ENCODE measurements at places on chromosomes 7 and 10.

DNA sequence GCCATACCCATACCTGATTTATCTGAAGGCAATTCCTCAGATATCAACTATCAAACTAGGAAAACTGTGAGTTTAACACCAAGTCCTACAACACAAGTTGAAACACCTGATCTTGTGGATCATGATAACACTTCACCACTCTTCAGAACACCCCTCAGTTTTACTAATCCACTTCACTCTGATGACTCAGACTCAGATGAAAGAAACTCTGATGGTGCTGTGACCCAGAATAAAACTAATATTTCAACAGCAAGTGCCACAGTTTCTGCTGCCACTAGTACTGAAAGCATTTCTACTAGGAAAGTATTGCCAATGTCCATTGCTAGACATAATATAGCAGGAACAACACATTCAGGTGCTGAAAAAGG, 69.0 kb upstream of the RSBN1L start:
- DNase-seq: no peak

DNA sequence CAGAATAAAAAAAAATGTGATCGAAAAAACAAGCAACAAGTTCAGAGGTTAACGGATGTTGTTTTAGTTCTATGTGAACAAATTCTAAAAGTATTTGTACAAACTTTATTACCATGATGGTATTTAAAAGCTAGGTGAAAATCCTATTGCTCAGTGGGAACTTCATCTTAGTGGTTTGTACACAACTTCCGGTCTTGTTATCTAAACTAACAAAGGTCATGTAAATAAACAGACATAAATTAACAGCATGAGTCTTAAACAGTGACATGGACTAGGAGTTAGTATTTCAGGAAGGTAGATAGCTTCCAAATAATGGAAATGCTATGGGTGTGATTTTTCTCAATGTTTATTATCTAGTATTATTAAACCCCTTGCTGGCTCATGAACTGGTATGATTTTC, 83.8 kb downstream of the SPAG6 start:
- DNase-seq: no peak

- no peak for DNase-seq
Measured at GRCh38 chr7:105277341-105277740, 111.4 kb downstream of the SRPK2 start.

GRCh38 chr10:11516431-11516746, 95.1 kb downstream of the USP6NL start:
- DNase-seq: no peak

GRCh38 chr10:87713707-87714106, 54.0 kb downstream of the PAPSS2 start:
- no peak for DNase-seq

DNA sequence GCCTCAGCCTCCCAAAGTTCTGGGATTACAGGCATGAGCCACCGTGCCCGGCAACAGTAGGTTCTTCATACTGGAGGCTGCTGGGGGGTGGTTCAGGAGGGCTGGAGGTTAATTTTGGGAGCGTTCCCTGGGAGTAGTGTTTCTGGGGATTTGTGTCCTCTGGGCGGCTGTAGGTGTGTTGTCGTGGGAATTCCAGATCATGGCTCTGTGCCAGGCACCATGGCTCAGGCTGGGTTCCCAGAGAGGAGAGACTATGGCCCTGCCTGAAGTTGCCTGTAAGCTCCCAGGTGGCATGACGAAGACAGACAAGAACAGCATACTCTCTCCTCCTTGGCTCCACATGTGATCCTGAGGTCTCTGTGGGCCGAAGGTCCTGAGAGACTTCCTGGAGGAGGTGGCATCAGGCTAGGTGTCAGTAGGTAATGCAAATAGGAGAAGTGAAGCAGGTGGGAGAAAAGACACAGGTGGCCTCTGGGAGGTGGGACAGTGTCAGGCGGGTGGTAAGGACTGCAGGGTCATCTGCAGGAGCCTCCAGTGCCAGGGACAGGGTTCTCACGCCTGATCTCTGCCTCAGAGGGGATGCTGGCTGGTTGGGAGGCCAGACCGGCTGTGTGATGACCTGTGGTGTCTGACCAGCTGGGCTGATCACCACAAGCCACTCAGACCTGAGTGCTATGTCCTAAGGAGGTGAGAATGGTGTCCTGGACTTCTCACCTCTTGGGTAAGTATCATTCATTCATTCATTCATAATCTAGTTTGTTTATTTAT, 18.7 kb downstream of the CLIP2 start:
- no peak for DNase-seq

DNA sequence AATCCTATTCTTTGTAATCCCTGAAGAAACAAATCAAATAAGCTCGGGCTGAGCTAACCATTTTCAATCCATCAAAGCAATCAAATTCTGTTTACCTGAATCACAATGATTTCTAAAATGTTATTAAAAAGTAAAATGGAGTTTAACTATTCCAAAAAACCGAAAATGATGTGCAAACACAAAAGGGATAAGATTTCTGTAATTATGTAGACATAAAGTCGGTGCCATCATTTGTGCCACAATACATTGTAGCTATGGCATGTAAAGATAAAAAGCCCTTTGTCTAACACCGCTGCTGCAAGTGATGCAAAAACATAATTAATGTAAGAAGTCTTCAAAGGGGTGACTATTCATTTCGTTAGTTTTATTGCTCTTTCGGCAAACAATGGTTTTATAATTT, 125.1 kb upstream of the FAM204A start:
- DNase-seq: no peak

DNA sequence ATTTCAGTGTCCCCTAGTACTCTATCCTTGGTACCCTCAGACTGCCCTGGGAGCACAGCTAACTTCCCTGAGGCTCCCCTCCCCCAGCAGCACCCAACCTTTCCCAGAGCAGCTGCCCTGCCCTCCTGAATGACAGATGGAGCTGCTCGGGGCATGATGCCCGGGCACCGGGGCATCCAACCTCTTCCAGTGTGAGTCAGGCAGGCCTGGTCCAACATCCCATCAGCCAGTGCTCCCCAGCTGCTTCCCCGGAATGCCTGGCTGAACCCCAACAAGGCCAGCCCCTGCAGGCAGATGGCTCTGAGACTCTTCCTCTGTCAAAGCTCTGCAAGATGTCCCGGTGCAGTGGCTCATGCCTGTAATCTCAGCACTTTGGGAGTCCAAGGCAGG, 11.9 kb upstream of the TSPAN15 start:
- no peak for DNase-seq

DNA sequence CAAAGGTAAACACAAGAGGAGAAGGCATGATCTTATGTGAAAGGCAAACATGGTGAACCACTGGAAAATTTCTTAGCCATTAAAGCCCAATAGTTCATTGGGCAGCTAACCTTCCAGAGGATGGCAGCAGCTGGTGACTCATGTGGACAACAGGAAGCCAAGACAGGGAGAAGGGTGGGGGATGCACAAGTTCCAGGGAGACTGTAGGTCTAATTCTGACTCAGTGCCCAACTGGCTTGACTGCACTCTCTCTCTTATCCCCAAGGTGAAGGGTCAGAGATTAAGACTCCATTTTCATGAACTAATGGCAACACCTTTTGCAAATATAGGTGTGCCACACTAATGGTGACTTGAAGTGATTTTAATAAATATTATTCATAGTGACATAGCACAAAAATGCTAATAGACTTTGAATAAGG, 47.9 kb upstream of the SLC35B4 start:
- no peak for DNase-seq

- DNase-seq: no peak
Measured at GRCh38 chr10:22473044-22473443, 127.7 kb downstream of the SPAG6 start.

- DNase-seq: no peak
Measured at GRCh38 chr10:35564341-35564968, 40.7 kb upstream of the GJD4 start.

DNA sequence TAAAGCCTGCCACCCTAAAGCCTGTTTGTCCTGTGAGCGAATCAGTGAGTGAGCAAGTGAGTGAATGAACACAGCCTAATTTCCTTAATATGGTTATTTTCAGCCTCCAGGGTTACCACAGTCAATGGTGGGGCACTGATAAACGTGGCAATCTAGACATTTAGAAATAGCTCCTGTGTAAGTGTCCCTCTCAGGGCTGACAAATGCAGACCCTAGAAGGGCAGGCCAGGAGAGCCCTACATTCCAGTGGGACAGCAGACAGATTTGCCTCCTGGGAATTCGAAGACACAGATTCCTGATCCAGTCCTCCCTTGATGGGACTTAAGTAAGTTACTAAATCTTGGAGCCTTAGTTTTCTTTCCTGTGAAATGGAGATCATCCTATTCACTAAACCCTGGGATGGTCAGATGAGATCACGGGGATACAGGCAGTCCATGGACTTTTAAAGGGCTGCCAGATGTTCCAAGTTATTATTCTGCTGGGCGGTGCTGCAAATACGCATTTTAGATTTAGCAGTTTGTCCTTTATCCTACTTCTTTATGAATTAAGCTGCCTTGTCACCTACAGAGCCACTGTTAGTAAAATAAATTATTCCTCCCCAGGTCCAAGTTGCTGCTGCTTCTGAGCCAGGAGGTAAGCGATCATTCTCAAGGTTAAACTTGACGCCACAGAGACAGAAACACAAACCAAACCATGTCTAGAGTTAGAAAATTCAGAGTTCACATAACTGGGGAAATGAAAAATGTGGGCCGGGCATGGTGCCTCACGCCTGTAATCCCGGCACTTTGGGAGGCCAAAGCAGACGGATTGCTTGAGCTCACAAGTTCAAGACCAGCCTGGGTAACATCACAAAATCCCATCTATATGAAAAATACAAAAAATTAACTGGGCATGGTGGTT, 54.8 kb upstream of the TM9SF3 start:
- no peak for DNase-seq

DNA sequence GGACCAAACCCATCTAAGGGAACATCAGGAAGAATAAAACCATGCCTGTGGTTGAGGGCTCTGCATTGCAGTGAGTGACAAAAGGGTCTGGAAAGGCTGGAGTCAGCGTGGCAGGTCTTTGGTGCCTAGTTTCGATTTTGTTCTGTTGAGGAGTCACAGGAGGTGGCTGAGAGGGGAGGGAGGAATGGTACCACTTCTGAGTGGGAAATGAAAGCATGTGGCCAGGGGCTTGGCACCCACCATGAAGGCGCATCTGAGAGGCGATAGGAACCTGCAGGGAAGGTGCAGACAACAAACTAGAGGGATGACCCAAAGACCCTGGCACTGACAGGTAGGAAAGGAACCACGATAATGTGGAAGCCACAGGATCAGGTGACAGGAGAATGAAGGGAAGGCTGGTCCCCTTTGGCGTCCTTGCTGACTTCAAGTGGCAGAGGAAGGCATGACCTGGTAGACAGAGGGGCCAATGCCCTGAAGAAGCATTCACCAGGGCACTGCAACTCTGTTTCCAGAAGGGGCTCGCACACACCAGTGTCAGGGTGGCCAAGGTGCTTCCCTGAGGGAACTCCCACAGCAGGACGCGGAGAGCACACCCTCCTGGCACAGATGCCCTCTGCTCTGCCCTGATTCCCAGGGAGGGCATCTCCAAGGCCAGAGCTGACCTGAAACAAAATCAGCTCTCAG, 41.7 kb downstream of the HIPK2 start:
- no peak for DNase-seq

DNA sequence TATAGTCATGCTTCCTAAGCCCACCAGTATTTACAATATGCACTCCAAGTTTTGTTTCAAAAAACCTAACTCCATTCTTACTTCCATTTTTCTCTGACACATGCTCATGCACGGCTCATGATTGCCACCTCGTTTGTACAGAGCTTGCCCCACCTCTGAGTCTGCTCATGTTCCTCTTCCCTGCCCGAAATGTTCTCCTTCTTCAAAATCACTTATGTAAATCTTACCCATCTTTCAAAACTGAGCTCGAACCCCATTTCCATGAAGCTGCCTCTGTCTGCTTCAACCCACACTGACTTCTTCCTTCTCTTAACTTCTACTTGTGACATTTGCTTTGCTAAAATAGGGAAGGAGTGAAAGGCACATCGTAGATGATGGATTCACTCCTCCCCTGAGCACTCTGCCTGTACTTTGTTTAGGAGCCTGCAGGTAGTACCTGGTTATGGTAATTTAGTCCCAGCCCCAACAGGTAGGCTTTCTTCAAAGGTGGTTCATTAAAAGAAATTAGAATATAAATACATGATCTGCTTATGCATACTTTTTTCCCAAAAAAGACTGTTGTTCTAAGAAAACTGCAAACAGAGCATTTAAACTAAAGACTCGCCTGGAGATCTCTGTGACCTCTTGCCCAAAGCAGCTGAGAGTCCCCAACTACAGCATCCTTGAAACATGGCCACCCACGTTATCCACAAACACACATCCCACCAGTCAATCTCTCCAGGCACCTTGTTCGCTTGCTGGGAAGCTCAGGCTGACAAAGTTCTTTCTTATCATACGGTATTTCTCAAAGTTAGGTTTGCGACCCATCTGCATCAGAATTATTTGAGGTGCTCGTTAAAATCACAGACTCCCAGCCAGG, 172.0 kb downstream of the DGKI start:
- DNase-seq: no peak

DNA sequence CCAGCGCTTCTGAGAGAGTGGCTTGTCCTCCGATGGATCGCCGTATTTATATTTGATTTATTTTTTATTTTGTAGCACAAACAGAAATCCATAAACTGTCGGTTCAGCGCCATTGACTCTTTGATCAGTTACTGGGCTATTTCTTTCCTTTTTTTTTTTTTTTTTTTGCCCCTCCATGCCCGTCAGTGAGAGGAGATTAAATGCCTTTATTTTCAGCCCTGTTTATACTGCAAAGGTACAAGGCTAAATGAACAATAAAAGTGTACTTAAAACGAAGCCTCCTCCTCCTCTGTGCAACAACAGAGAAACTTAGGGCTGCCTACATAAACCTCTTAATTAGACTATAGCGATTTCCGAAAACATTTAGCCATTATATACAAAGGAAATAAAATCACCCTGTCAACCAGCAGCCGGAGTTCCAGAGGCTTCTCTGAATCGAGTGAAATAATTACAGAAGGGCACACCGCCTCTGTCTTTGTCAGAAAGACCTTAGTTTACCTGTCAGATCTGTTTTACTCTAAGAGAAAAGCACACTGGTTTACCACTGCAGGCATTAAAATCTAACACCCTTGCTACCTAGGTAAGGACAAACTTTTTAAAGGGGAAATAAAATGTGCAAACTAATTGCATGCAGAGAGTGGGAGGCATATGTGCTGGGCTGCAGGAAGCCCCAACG, 3.5 kb downstream of the EBF3 start:
- DNase-seq: no peak

All from stimulated activated CD4-positive, alpha-beta T cell treated with anti-CD3 and anti-CD28 coated beads, Interleukin-1b, Interleukin-23, amount 100 ng/mL, for 48 hours (primary cell).